NCI-H1048 (cell line): ENCODE measurements at places on chromosomes 7 and 10.

- DNase-seq = no peak
Observed at GRCh38 chr10:129440247-129440646, 26.8 kb upstream of the MGMT start.

DNA sequence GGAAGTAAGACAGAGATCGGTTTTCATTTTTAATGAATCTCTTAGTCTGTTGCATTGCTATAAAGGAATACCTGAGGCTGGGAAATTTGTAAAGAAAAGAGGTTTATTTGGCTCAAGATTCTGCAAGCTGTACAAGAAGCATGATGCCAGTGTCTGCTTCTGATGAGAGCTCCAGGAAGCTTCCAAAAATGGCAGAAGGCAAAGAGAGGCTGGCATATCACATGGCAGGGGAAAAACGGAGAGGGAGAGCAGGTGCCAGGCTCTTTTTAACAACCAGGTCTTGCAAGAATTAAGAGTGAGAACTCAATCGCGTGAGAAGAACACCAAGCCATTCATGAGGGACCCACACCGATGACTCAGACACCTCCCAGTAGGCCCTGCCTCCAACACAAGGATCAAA, 125.0 kb upstream of the THSD7A start:
- DNase-seq = no peak

DNA sequence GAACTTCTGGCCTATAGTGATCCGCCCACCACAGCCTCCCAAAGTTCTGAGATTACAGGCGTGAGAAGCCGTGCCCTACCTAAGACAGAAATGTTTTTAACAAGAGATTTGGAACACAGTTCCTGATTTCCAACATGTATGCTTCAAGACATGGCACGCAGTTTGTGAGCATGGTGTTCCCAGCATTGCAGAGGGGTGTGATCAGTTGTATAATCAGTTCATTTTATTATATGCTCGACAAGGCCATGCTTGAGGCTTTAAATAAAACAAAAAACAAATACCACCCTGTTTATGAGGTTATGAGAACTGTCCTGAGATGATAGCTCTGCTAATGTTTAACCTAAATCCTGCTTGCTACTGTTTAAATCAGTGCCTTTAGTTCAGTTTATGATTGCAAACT, 60.2 kb downstream of the TASOR2 start:
- no peak for DNase-seq

DNA sequence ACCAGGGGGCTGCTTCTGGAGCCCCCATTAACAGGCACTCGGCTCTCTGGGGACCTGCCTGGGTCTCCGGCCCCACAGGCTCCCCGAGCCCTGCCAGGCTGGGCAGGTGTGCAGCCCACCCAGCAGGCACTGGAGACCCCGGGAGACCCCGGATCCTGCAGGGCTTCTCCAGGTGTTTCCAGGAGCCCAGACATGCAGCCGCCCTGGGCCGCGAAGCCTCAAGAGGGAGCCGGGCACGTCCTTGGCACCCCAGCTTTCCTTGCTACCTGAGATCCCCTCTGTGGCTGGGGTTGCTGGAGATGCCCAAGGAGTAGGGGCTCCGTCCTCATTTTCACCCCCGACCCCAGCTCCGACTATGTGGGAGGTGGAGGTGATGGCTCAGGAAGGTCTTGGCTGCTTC, 7.7 kb upstream of the AMZ1 start:
- DNase-seq = no peak

DNA sequence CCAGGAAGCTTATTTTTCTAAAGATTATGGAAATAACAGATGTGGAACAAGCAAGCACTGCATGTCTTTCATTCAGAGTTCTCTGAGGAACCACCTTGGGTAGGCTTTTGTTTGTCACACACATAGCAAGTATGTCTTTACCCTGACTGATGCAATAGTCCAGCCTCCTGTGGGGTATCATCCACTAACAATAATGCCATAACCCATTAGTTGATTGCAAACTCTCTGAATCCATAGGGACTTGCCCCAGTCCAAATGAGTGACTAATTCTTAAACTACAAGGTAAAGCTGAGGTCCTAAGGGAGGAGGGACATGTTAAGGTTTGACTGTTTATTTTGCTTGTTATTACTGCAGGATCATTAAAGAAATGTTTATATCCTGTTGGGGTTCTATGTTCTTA, 151.4 kb upstream of the PRPS1L1 start:
- DNase-seq = no peak

- DNase-seq = no peak
Observed at GRCh38 chr10:45374350-45375052, 485 bp downstream of the ALOX5 start.

- DNase-seq = no peak
Observed at GRCh38 chr10:52609071-52609470, 163.5 kb downstream of the MBL2 start.

GRCh38 chr7:128665057-128665456, 7.0 kb upstream of the GARIN1A start:
- DNase-seq = no peak

DNA sequence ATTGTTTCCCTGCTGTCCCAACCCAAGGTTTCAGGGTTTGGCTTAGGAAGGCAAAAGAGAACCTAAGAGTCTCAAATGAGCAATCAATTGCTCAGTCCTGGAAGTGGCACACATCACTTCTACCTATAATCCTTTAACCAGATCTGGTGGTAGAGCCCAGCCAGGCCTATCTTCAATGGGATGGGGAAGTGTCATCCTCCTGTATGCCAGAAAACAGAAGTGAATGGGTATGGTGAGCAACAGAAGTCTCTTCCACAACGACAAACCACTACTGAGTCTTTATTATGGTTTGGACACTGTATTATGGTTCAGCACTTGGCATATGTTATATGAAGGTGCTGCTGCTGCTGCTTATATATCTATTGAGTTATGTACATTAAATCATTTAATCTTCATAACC, 3.0 kb upstream of the AKR1B1 start:
- DNase-seq = no peak

GRCh38 chr10:119401671-119402395, 140.7 kb downstream of the RGS10 start:
- DNase-seq = no peak

GRCh38 chr7:42960762-42961161, 28.6 kb downstream of the MRPL32 start:
- no peak for DNase-seq

DNA sequence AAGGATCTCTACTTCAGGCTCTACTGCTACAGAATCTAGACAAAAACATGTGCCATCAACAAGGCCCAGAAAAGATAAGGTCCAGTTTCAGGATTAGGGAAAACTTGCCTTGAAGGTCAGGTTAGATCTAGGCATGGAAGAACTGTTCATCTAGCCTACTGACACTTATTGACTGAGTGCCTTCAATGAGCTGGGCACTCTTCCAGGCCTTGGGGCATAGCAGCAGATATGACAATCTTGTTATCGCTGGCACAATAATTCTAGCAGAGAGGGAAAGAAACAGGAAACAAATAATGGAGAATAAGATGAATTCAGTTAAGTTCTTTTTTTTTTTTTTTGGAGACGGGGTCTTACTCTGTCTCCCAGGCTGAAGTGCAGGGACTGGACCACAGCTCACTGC, 71.6 kb downstream of the ADCYAP1R1 start:
- no peak for DNase-seq

- no peak for DNase-seq
Observed at GRCh38 chr10:68526634-68527307, 552 bp downstream of the SLC25A16 start.

GRCh38 chr7:70707823-70708243, 424.1 kb upstream of the GALNT17 start:
- no peak for DNase-seq
